Left renal pelvis (tissue), 4 donors: ENCODE measurements at places on chromosomes 4 and X. TPM values are rescaled to one million over a fixed set of nuclear protein-coding genes. Genes with fewer than 3 reads are reported as not detected.

DNA sequence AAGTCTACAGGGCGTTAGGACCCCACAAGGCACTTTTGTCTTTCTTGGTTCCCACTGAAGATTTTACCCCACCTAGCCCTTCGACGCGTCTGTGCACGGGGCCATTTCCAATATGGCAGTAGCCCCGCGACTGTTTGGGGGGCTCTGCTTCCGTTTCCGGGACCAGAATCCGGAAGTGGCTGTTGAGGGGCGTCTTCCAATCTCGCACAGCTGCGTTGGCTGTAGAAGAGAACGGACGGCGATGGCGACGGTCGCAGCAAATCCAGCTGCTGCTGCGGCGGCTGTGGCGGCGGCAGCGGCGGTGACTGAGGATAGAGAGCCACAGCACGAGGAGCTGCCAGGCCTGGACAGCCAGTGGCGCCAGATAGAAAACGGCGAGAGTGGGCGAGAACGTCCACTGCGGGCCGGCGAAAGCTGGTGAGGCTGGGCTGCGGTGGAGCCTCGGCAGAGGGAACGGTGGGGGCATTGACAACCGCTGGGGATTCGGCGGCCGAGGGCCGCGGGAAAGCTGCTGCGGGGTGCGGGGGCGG is at the start of gene USP11:
Gene USP11 (plus strand): TSS at position 207 of the 530 bp plus-strand sequence. CDS start 35 bp downstream, at position 242.
- DNase-seq = no peak

DNA sequence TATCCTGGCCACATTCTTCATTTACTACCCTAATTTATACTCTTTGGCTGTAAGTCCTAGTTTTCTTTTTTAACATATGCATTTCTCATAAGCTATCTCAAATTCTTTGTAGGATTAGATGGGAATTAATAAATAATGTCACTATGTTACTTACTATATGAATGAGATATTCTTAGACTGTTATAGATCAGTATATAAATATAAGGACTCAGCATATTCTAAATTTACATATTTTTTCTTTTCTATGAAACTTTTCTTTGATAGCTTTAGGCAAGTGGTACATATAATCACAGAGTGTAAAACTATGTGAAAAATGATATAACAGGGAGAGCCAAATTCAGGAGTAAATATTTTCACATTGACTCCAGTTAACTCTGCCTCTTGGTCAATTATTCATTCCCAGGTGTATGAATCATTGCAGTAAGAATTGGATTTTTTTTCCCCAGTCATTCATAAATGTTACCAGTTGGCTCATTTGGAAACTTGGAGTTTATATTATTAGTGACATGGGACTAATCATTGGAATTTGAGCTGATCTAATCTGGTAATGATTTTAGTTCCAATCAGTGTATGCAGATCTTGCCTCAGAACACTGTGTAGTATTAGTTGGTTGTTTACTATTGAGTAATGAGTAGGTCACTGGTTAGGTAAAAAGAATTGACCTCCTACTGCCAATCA is 25.3 kb downstream of the FHIP1A start:
- no peak for DNase-seq

GRCh38 chr4:114034189-114034588 is 54.7 kb upstream of the ARSJ start:
- no peak for DNase-seq

DNA sequence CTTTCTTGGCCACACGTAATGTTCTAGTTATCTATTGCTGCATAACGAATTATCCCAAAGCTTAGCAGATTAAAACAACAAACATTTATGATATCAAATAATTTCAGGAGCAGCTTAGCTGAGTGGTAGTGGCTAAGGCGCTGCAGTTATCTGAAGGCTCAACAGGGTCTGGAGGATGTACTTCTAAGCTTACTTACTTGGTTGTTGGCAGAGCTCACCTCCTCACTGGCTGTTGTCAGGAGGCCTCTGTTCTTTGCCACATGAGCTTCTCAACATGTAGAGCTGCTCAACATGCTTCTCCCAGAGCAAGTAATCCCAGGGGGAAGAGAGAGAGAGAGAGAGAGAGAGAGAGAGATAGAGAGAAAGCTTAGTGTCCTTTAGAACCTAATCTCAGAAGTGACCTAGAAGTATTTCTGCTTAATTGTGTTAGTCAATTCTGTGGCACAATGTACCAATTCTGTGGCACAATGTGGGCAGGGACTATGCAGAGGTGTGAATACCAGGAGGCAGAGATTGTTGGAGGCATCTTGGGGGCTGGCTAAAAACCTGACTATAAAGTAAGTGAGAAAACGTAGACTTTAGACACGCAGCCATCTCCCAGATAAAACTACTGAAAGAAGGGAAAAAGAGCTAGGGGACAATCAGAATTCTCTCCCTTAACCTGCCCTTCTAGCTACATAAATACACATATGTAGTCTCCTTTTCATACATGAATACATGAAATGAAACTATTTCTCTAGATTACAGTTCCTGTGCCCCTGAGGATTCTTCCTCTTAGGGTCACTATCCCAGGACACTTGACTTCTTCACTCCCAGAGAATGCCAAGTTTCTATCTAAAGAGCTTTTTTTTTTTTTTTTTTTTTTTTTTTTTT is 40.2 kb downstream of the HOPX start:
- DNase-seq = no peak

DNA sequence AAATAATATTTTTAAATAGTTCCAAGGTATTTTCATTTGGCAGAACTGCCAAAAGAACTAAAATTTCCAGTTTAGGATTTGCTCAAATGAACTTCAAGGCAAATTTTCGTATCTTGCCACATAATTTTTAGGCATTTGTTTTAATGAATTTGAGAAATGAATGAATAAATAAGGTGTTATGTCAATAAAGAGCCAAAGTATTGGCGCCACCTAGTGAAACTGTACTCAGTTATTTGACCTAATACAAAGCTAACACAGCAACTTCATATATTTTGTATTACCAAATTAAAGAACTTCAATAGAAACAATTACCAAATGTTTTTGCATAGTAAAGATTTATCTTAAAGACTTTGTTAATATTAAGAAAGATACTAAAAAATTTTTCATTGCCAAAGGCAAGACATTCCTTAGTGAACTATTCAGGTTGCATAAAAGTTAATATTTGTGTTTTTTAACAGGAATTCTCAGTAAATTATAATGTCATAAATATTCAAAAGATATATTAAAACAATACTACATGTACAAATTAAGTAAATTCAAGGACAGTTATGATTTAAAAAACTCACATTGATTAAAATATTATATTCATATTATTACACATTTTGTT is 50.3 kb downstream of the STPG2 start:
- no peak for DNase-seq

DNA sequence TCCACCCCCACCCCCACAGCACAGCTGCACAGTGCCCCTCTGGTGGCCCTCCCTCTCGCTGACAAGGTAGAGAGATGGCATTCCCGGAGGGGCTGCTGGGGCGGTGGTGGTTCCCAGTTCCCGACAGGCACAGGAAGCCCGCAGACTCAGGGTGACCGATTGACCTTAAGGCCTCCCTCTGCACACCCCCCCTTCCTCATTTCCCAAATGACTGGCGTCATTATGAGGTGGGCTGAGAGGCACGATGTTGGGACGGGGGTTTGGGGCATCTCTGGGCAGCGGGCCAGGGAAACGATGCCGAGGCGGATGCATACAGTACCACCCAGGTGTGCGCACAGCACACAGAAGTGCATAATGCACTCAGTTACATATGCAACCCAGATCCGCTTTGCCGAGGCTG is 3.5 kb upstream of the TIMP1 start:
- no peak for DNase-seq

L1CAM gene
- 1.9 TPM for polyA plus RNA-seq

SLC39A8 gene
- polyA plus RNA-seq = 24.3 TPM
